ENCODE measurements at places on chromosomes 7 and 10. TPM values are rescaled to one million over a fixed set of nuclear protein-coding genes. Genes with fewer than 3 reads are reported as not detected.

OPTN gene
- 132 TPM for total RNA-seq

CSTF2T gene
- total RNA-seq: 14.8 TPM

MYOZ1 gene
- not detected for total RNA-seq

ANXA8 gene
- total RNA-seq: 0.72 TPM

TNPO3 gene
- total RNA-seq: 54.5 TPM
